ENCODE measurements at places on chromosomes 5 and 9. TPM values are rescaled to one million over a fixed set of nuclear protein-coding genes. Genes with fewer than 3 reads are reported as not detected.

MTMR12 gene
- 20.6 TPM for total RNA-seq

SPINK4 gene
- total RNA-seq = not detected

RANBP17 gene
- total RNA-seq = not detected

DNA sequence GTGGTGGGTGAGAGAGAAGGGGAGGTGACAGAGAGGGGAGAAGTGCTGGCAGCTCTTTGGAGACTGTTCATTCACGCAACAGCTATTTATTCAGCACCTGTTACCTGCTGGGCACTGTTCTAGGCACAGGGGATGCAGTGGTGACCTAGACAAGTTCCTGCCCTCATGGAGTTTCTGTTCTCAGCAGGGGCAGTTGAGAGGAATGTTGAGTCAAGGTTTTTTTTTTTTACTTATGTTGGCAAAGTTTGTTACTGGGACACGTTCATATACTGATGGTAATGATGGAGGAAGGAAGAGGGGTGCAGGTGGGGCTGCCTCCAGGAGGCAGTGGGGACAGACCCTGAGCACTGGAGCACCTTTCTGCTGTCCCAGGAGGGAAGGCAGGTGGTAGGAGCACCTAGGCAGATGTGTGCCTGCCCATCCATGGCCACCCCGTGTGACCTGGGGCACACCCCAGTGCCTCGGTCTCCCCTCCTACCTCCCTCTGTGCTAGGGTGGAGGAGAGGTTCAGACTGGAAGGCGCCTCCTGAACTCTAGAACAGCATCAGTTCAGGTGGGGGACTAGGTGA is 49.4 kb upstream of the SLC25A51 start:
- H3K27ac ChIP-seq = peak overlapping the region; percentile 61
- peaks cover 11% of the 10 kb centered on the region for H3K27me3 ChIP-seq
- no peak overlapping the region for H3K4me3 ChIP-seq
- no peaks in the 10 kb centered on the region for H3K36me3 ChIP-seq

- no peaks in the 10 kb centered on the region for H3K27me3 ChIP-seq
- H3K4me1 ChIP-seq = peaks cover 21% of the 10 kb centered on the region
- peak overlapping the region; percentile 39 for H3K27ac ChIP-seq
- no peak for DNase-seq
- H3K4me3 ChIP-seq = no peak overlapping the region
Measured at GRCh38 chr5:119400245-119400644, 44.4 kb downstream of the TNFAIP8 start.

- no peak overlapping the region for H3K4me3 ChIP-seq
- peak overlapping the region; percentile 72 for H3K27ac ChIP-seq
- peaks cover 16% of the 10 kb centered on the region for H3K4me1 ChIP-seq
- no peaks in the 10 kb centered on the region for H3K27me3 ChIP-seq
- no peaks in the 10 kb centered on the region for H3K36me3 ChIP-seq
Measured at GRCh38 chr9:110030632-110031031, 177.3 kb downstream of the C9orf152 start.

DNA sequence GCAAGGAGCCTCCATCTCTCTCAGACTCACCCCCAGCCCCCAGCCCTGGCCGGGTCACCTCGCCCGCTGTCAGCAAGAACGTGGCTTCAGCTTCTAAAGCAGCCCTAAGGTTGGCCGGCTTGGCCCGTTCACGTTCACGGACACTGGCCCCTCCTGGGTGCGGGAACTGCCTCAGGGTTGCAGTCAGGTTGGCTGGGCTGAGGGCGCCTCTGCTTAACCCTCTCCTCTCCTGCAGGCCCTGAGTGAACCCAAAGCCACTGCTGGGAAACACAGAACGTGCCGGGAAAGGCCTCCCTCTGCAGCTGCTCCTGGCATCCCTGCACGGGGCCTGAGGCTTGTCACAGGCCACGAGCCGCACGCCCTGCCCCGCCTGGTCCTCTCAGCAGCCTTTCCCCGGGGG is 40.1 kb upstream of the UBAC1 start:
- H3K36me3 ChIP-seq = no peaks in the 10 kb centered on the region
- no peak for DNase-seq

DNA sequence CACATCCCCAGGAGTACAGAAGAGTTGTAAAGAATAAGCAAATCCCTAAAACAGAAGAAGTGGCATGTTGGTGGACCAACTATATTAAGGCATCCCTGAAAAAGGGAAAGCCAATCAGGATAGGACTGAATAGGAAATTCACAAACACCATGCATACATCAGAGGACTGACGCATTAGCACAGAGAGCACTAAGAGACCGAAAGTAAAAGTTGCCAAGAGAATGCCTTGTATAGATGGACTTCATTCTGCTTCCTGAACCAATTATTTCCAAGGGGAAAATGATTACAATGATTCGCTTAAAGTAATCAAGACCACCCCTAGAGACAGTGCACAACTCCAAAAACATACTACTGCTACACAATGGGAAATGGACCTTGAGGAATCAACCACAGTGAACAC is 33.5 kb downstream of the SHC3 start:
- DNase-seq = no peak
- H3K4me1 ChIP-seq = no peaks in the 10 kb centered on the region
- H3K27me3 ChIP-seq = peaks cover 38% of the 10 kb centered on the region
- H3K27ac ChIP-seq = no peak overlapping the region
- H3K36me3 ChIP-seq = no peaks in the 10 kb centered on the region

DNA sequence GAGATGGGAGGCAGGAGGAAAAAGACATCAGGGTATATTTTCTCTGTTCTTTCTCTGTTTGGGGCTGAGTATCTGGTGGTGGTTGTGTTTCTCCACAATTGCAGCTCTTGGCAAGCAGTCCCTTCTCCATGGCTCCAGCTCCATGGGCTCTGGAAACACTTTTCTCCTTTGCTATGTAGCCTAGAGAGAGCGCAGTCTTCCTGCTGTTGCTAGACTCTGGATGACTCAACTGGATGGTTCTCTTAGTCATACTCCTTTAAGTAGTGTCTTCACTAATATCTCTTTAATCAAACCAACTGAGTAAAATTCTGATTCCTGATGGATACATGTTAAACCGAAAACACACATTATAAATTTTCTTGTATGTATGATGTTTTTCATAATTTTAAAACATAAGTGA is 3.3 kb upstream of the PLGRKT start:
- no peaks in the 10 kb centered on the region for H3K36me3 ChIP-seq
- H3K4me1 ChIP-seq = peaks cover 25% of the 10 kb centered on the region
- no peaks in the 10 kb centered on the region for H3K27me3 ChIP-seq
- no peak for DNase-seq
- peak overlapping the region; percentile 84 for H3K27ac ChIP-seq

- no peaks in the 10 kb centered on the region for H3K36me3 ChIP-seq
- no peaks in the 10 kb centered on the region for H3K4me1 ChIP-seq
- no peak for DNase-seq
- H3K4me3 ChIP-seq = no peak overlapping the region
Measured at GRCh38 chr5:111602817-111603445, 90.6 kb upstream of the STARD4 start.

DNA sequence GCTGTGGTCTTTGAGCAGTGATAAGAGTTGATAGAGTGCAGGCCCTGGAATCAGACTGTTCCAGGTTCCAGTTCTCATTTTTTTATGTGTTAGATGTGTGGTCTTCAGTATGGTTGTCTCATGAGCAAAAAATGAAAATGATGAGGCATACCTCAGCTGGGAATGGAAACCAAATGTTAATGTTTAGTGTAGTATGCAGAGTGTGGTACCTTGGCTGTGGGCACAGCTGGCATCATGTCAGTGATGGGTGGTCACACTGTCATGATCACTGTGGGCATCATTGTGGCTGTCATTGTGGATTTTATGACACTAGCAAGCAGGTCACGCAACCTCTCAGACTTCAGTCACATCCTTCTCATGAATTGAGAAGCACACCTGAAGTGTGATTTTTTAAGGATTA is 6.4 kb downstream of the ABLIM3 start:
- no peak overlapping the region for H3K4me3 ChIP-seq
- no peak overlapping the region for H3K27ac ChIP-seq
- DNase-seq = no peak
- H3K4me1 ChIP-seq = no peaks in the 10 kb centered on the region

GRCh38 chr5:177309351-177310191 is 2.1 kb downstream of the MXD3 start:
- H3K36me3 ChIP-seq = no peaks in the 10 kb centered on the region
- H3K4me3 ChIP-seq = peak overlapping the region; percentile 78
- DNase-seq = peak; percentile 52

- peaks cover 32% of the 10 kb centered on the region for H3K27me3 ChIP-seq
- no peak for DNase-seq
- peak overlapping the region; percentile 88 for H3K27ac ChIP-seq
- peak overlapping the region; percentile 90 for H3K4me3 ChIP-seq
- H3K36me3 ChIP-seq = peaks cover 4% of the 10 kb centered on the region
- H3K4me1 ChIP-seq = peaks cover 11% of the 10 kb centered on the region
Measured at GRCh38 chr5:158874792-158875191, 224.9 kb downstream of the EBF1 start.

DNA sequence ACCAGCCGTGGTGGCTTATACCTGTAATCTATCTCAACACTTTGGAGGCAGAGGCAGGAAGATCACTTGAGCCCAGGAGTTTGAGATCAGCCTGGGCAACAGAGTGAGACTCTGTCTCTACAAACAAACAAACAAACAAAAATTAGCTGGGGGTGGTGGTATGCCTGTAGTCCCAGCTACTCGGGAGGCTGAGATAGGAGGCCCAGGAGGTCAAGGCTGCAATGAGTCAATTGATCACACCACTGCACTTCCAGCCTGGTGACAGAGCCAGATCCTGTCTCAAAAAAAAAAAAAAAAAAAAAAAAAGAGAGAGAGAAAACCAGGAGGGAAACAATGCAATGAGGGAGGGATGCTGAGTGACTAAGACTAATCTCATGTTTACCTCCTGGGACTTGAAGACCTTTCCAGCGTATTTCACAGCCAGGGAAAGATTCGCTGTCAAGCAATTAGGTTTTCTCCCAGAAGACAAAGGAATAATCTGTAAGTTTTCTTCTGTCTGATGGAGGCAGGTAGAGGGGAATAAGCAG is 51.1 kb upstream of the MIER3 start:
- H3K4me1 ChIP-seq = no peaks in the 10 kb centered on the region
- peaks cover 17% of the 10 kb centered on the region for H3K27me3 ChIP-seq
- no peak overlapping the region for H3K4me3 ChIP-seq
- H3K36me3 ChIP-seq = peaks cover 2% of the 10 kb centered on the region

- H3K27ac ChIP-seq = peak overlapping the region; percentile 56
- H3K27me3 ChIP-seq = no peaks in the 10 kb centered on the region
- peak overlapping the region; percentile 87 for H3K4me3 ChIP-seq
- DNase-seq = no peak
- H3K4me1 ChIP-seq = peaks cover 11% of the 10 kb centered on the region
Measured at GRCh38 chr9:137589441-137590122, 730 bp downstream of the ZMYND19 start.

- no peaks in the 10 kb centered on the region for H3K36me3 ChIP-seq
- H3K4me3 ChIP-seq = no peak overlapping the region
- no peaks in the 10 kb centered on the region for H3K4me1 ChIP-seq
Measured at GRCh38 chr9:73845954-73846690, 651.0 kb upstream of the RORB start.

- no peak for DNase-seq
- no peaks in the 10 kb centered on the region for H3K36me3 ChIP-seq
- no peak overlapping the region for H3K4me3 ChIP-seq
- H3K4me1 ChIP-seq = peaks cover 2% of the 10 kb centered on the region
- H3K27ac ChIP-seq = no peak overlapping the region
Measured at GRCh38 chr5:173727839-173728778, 111.7 kb upstream of the BOD1 start.

DNA sequence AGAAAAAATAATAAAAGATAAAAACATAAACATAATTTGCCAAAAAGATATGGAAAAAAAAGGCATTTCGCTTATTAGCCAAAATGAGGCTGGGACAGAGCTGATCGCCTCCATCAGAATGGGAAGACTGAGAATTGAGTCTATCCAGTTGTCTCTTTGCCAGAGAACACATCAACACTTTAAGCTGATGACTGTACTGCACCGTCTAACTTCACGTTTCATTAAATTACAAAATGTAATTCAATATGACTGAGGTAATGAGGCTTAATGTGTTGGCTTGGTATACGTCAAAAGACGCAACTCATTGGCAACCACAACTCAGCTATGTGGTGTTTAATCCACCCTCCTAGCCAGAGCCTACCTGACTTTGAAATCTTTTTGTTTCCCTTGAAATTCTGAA is 462.7 kb upstream of the CD180 start:
- no peak for DNase-seq
- H3K4me1 ChIP-seq = no peaks in the 10 kb centered on the region
- no peaks in the 10 kb centered on the region for H3K27me3 ChIP-seq
- H3K27ac ChIP-seq = no peak overlapping the region

DNA sequence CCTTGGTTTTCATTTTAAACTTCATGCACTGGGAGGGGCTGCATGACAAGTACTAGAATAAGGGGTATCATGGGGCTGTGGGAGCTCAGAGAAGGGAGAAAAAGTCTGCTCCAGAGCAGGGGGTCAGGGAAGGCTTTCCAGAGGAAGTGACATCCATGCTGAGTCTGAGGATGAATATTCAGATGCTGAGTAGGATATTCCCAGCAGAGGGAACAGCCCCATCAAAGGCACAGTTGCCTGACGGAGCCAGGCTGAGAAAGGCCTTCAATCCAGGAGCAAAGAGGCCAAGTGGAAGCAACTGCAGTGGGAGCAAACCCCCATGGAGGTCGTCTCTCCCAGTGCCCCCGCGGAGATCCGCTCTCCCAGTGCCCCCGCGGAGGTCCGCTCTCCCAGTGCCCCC is 4.4 kb downstream of the PFN3 start:
- no peaks in the 10 kb centered on the region for H3K27me3 ChIP-seq
- DNase-seq = no peak
- no peaks in the 10 kb centered on the region for H3K36me3 ChIP-seq
- peaks cover 6% of the 10 kb centered on the region for H3K4me1 ChIP-seq
- H3K4me3 ChIP-seq = no peak overlapping the region

- H3K36me3 ChIP-seq = peaks cover 4% of the 10 kb centered on the region
- DNase-seq = no peak
- no peak overlapping the region for H3K4me3 ChIP-seq
- peaks cover 5% of the 10 kb centered on the region for H3K4me1 ChIP-seq
Measured at GRCh38 chr9:112047538-112048066, 127.5 kb downstream of the SUSD1 start.

DNA sequence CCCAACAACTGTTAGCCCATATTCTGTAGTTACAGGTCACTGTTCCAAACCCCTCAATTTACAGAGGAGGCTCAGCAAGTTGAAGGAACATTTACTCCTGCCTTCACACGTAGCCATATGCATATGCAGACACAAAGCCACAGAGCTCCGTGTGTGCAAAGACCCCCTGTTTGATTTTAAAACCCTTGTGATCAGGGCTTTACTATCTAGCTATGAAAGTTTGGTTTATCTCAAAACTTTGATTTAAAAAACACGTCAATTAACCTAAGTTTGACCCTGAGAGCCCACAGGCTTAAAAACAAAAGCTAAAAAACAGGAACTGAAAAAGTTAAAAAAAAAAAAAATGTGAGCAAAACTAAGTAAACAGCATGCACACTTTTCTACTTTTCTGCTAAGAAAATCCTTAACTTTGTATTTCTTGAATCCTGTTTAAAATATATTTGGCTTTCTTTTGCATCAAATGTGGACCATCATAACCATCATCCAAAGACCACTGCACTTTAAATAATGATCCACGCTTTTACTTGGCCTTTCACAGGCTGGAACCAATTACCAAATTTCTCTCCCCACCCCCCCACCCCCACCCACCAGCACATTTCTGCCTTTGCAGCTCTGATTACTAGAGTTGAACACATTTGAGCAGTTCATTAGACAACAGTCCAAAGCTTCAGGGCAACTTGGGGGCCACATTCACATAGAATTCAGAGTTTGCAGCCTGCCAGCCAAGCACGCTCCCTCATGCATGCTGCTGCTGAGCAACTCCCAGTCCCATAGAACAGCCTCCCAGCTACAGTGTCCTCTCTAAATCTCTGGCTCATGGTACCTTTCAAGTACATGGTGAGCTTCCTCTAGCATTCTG is 128.8 kb upstream of the MAP3K1 start:
- peaks cover 62% of the 10 kb centered on the region for H3K4me1 ChIP-seq
- peak overlapping the region; percentile 9 for H3K4me3 ChIP-seq
- DNase-seq = no peak
- no peaks in the 10 kb centered on the region for H3K27me3 ChIP-seq
- peak overlapping the region; percentile 97 for H3K27ac ChIP-seq

All from T-helper 17 cell (primary cell).